ENCODE measurements at places on chromosomes 3 and 15.

DNA sequence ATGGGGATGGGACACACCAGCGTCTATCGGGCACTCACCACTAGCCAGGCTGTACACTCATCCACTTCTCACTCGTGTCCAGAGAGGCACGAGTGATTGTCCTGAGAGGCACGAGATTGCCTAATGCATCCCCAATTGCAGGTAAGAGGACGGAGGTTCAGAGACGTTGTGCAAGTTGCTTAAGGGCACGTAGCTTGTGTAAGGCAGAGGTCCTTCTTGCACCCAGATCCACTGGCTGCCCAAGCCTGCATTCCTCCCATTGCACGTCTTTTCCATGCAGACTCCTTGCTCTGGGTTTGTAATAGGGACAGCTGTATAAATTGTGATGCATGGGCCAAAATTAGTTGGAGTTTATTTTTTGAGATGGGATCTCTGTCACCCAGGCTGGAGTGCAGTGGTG lies 264.3 kb downstream of the PLCL2 start:
- no peak for DNase-seq

GRCh38 chr15:73621286-73621826 lies 11.8 kb downstream of the NPTN start:
- no peak for DNase-seq

DNA sequence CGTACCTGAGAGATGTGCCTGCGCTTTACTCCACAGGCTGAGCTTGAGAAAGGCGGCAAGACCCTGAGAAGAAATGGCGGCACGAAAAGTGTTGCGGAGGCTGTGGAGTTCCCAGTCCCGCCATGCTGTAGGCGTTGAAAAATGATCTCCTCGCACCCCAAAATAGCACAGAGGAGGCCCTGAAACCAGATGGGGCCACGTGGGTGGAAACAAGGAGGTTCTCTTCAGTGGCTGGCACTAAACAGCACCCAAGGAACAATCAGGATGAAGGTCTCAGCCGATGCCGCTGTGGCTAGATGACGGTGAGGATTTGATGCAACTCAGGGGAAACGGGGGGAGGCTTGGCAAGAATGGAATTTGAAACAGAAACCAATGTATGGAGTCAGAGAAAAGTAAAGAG lies 57.3 kb downstream of the TMEM212 start:
- DNase-seq: no peak

GRCh38 chr15:77296773-77297337 lies 123.0 kb downstream of the PEAK1 start:
- DNase-seq: no peak

DNA sequence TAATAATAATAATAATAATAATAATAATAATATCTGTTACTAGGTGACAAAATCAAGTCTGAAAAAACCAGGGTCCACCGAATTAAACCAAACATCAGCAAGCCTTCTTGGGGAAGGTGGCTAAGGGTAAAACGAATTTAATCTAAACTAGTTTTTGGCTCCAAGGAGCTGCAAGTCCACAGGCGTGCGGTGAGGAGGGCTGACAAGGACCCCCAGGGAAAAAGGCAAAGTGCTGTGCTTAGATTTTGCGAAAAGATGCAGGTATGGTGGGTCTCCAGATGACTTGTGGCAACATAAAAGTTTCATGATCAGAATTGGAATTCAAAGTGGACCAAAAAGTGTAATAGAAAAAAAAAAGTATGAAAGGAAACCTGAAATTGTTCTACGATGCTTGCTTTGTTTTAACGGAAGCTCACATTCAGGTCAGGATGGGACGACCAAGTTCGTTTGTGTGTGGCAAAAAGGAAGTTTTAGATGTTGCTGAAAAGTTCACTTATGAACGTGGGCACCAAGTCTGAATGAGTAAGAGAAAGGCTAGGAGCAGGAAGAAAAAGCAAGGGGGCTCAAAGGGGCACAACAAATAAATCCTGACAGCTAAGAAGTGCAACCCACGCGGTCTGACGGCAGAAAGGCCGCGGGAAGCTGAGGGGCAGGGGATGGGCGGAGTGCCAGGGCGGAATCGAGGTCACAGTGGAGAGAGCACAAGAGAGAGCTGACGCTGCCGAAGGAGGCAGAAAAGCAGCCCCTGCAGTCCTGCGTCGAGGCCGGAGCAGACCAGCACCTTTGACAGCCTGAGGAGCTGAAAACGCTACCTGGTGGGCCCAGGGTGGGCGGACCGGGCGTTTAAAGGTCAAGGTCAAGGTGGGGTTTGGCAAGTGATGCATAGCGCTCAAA lies 1.1 kb downstream of the WDR82 start:
- peak; percentile 69 for DNase-seq

Measured in activated effector memory CD4-positive, alpha-beta T cell treated with Interleukin-2 at 50 U/mL for 16 hours (primary cell).